ENCODE measurements at places on chromosomes 2 and 18. TPM values are rescaled to one million over a fixed set of nuclear protein-coding genes. Genes with fewer than 3 reads are reported as not detected.

DNA sequence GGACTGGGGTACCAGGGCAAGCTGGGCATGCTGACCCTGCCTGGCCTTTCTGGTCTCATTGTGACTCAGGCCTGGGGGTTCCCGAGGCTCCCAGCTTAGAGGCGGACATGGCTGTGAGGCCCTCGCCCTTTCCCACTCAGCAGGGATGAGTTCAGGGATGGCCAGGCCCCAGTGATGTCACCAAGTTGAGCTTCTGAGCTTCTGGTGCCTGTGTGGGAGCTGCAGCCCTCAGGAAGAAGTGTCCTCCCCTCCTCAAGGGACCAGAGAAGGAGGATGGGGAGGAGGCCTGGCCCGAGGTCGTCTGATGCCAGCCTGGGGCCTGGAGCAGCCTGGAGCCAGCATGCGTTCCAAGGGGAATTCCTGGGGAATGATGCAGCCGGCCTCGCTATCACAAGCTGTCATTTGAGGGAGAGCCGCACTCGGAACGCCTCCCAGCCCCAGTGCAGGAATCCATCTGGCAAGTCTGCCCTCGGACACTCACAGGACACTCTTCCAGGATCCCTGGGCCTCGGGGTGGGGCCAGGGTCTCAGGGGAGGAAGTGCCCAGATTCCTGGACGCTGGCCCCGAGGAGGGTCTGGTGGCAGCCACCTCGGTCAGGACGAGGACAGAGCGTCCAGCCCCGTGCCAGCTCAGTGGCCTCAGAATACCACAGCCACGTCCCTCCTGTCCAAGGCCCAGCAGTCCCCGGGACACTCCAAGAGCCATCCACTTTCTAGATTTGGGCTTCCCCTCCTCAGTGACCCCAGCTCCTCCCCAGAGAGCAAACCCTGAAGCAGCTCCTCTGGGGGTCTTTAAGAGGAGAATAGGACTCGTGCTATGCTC is 61.2 kb upstream of the GPC1 start:
- H3K27me3 ChIP-seq = no peaks in the 10 kb centered on the region
- DNase-seq = peak; percentile 97
- H3K36me3 ChIP-seq = no peaks in the 10 kb centered on the region
- peak overlapping the region; percentile 93 for H3K27ac ChIP-seq
- peaks cover 75% of the 10 kb centered on the region for H3K4me1 ChIP-seq

Gene CYBRD1
- 49.7 TPM for total RNA-seq

DNA sequence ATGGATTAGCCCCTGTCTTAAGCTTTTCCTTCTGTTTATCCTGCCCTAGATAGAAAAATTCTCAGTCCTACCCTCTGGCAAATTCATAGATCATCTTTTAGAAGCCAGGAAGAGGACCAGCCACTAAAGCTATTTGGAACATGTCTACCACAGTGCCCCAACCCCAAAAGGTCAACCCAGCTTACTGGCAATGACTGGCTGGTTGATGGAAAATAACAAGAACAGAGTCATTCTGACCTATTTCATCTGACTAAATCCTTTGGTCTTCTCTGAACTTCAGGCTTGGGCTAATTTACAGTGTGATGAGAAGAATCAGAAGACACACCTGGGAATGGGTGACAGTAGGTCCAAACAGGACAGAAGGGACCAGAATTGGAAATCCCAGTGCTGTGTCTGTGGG is 227.3 kb upstream of the CCDC68 start:
- no peak overlapping the region for H3K27ac ChIP-seq
- H3K36me3 ChIP-seq = no peaks in the 10 kb centered on the region
- H3K4me1 ChIP-seq = no peaks in the 10 kb centered on the region

DNA sequence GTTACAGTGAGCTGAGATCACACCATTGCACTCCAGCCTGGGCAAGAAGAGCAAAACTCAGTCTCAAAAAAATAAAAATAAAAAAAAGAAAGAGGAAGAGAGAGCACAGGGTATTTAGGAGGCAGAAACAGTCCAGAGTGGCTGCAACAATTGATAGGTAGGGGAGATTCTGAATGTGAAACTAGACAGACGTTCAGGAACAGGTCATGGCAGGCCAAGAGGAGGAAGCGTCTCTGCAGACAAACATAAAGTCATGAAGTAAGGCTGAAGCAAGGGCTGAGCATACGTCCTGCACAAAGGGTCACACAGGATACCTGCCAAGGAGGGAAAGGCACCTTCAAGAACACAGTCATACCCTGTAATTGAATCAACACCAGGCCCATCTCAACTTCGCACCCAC is 64.1 kb upstream of the ZNF532 start:
- no peak overlapping the region for H3K4me3 ChIP-seq
- H3K36me3 ChIP-seq = no peaks in the 10 kb centered on the region
- H3K27me3 ChIP-seq = no peaks in the 10 kb centered on the region
- DNase-seq = no peak

Gene SPP2
- not detected for total RNA-seq

- H3K4me3 ChIP-seq = peak within 1 kb of the TSS; percentile 92
- H3K27me3 ChIP-seq = no peaks in the 10 kb centered on the region
- DNase-seq = peak; percentile 49
- peaks cover 58% of the 10 kb centered on the region for H3K4me1 ChIP-seq
- peak within 1 kb of the TSS; percentile 43 for H3K27ac ChIP-seq
- H3K36me3 ChIP-seq = peaks cover 41% of the 10 kb centered on the region
Observed at GRCh38 chr18:8705238-8705960, at the start of gene MTCL1. MTCL1 (plus strand) TSS chr18:8705556; CDS start chr18:8705661, 105 bp downstream.

DNA sequence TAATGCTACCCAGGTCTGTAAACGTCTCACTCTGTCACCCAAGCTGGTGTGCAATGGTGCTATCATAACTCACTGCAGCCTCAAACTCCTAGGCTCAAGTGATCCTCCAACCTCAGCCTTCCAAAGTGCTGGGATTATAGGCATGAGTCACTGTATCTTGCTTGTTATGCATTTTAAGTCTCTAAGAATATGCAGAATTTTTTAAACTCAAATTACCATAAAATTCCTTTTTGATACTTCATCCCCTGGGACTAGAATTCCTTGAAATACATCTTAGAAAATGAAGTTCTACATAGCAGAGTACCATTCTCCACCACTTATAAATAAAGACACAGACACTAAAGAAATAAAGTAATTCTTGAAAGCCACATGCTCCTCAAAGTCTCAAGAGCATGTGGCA is 30.2 kb upstream of the LRATD1 start:
- H3K36me3 ChIP-seq = no peaks in the 10 kb centered on the region
- H3K4me1 ChIP-seq = no peaks in the 10 kb centered on the region
- no peaks in the 10 kb centered on the region for H3K27me3 ChIP-seq
- H3K27ac ChIP-seq = no peak overlapping the region
- H3K4me3 ChIP-seq = no peak overlapping the region

GRCh38 chr18:66662632-66663031 is 58.7 kb upstream of the CDH19 start:
- H3K36me3 ChIP-seq = no peaks in the 10 kb centered on the region
- no peaks in the 10 kb centered on the region for H3K4me1 ChIP-seq
- no peaks in the 10 kb centered on the region for H3K27me3 ChIP-seq
- H3K4me3 ChIP-seq = no peak overlapping the region

DNA sequence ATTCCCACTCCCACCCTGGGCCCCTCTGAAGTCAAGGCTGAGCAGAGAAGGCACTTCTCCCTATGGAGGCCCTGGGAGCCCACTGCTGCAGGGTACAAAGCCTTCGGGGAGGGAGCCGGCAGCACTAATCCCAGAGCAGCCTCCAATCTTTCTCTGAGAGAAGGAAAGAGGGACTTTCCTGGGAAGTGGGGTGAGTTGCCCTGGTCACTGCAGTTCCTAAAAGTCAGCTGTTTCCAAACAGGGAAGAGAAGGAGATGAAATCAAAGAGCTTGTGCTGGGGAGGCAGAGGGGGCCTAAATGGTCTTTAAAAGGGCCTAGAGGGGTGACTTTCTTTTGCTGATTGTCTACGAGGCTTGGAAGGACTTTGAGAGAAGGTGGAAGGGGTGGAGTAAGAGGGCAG is 264.7 kb downstream of the TNS1 start:
- no peak overlapping the region for H3K27ac ChIP-seq
- H3K4me1 ChIP-seq = no peaks in the 10 kb centered on the region
- H3K27me3 ChIP-seq = no peaks in the 10 kb centered on the region
- no peak for DNase-seq
- H3K4me3 ChIP-seq = no peak overlapping the region
- H3K36me3 ChIP-seq = no peaks in the 10 kb centered on the region

Gene TNFAIP6
- total RNA-seq = 1.5 TPM

Gene REG3A
- total RNA-seq = not detected

DNA sequence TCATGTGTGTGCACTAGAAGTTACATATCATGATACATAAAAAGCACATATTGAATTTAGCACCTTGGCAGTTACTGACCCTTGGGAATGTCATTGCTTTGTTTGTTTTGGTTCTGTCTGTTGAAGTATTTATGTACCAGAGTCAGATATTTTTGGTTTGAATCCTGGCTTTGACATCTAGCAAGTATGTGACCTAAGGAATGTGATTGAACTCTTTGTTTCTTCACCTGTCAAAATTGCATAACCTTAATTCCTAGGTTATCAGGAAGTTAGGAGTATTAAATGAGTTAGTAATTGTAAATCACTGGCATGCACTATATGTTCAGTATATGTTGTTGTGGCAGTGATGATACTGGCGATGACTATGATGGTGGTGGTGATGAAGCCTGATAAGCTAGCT is 1003.5 kb upstream of the NRXN1 start:
- no peaks in the 10 kb centered on the region for H3K36me3 ChIP-seq
- H3K27me3 ChIP-seq = no peaks in the 10 kb centered on the region
- H3K4me1 ChIP-seq = no peaks in the 10 kb centered on the region

DNA sequence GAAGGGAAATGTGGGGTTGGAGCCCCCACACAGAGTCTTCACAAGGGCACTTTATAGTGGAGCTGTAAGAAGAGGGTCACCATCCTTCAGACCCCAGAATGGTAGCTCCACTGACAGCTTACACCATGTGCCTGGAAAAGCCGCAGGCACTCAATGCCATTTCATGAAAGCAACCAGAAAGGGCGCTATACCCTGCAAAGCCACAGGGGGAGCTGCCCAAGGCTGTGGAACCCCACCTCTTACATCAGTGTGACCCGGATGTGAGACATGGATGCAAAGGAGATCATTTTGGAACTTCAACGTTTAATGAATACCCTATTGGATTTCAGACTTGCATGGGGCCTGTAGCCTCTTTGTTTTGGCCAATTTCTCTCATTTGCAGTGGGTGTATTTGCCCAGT is 694.7 kb downstream of the CBLN2 start:
- no peak overlapping the region for H3K27ac ChIP-seq
- no peaks in the 10 kb centered on the region for H3K4me1 ChIP-seq
- H3K27me3 ChIP-seq = no peaks in the 10 kb centered on the region
- no peaks in the 10 kb centered on the region for H3K36me3 ChIP-seq
- DNase-seq = no peak

GRCh38 chr2:115807276-115807675 is 1364.8 kb downstream of the DPP10 start:
- H3K4me3 ChIP-seq = no peak overlapping the region
- no peaks in the 10 kb centered on the region for H3K4me1 ChIP-seq
- H3K27ac ChIP-seq = no peak overlapping the region
- no peaks in the 10 kb centered on the region for H3K27me3 ChIP-seq
- no peaks in the 10 kb centered on the region for H3K36me3 ChIP-seq
- no peak for DNase-seq

GRCh38 chr2:209422191-209422754 is 1.6 kb upstream of the MAP2 start:
- no peaks in the 10 kb centered on the region for H3K36me3 ChIP-seq
- H3K27ac ChIP-seq = no peak overlapping the region
- no peak for DNase-seq

Gene LCT
- not detected for total RNA-seq

DNA sequence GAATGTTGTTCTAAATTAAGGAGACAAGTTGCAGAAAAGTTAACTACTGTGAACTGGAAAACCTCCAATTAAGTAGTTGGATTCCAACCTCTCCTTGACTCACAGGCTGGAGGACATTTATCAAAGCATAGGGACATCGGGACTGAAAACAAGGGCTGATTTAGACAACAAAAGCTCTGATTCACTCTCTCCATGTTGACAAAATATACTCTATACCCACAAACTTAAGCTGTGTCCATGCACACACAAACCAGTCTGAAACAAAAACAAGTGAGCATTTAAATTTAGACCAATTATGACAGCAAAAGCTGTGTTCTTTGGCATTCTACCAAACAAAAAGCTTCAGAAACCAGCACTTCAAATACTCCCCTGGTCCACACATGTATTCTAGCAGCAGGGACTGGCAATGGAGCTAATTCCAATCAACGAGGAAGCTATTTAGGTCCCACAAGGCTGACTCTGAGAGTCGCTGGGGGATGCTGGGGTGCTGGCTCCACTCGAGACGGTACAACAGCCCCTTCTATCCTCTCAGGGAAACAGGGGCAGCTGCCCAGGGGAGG is 71.4 kb downstream of the NXPH2 start:
- H3K4me1 ChIP-seq = no peaks in the 10 kb centered on the region
- H3K27ac ChIP-seq = no peak overlapping the region
- no peak for DNase-seq
- H3K27me3 ChIP-seq = no peaks in the 10 kb centered on the region

DNA sequence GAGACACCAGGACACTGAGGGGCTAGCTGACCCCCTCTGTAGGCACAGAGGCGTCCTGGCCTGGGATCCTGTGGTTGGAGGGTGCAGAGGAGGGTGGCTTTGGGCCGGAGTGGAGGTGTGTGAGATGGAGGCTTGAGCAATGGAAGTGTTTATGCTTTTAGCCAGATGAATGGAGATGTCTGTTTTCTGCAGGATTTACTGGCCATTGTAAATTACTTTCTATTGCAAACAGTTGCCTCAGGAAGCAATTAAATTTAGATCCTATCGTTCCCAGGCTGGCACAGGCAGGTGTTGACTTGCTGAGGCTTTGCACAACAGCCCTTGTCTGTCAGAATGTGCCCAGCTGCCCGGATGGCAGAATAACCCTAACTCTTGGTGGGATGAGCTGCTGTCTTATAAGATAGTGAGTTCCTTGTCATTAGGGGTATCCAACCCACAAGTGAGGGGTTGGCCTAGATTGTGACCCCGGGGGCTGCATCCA is 1.8 kb upstream of the ARID5A start:
- no peak overlapping the region for H3K4me3 ChIP-seq
- H3K36me3 ChIP-seq = peaks cover 6% of the 10 kb centered on the region
- no peaks in the 10 kb centered on the region for H3K27me3 ChIP-seq
- DNase-seq = no peak
- no peak overlapping the region for H3K27ac ChIP-seq

Gene GBX2
- 13.0 TPM for total RNA-seq

DNA sequence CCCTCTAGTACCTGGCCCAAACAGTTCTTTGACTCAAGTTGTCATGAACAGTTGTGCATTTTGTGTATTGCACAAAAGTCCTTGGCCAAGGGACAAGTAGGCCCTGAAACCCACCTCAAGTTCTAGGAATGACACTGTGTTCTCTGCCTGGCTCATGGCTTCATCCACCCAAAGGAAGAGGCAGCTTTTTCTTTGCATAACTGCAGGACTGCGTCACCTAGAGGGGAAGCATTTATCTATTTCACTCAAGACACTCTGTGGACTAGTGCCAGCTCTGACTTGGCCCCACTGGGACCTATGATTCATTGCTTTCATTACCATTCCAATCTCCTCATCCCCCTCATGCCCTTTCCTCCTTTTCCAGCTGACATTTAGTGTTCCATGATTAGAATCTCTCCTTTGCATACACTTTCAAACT is 119.3 kb upstream of the SIX2 start:
- DNase-seq = peak; percentile 85
- no peaks in the 10 kb centered on the region for H3K27me3 ChIP-seq
- H3K36me3 ChIP-seq = no peaks in the 10 kb centered on the region

All from SJSA1 (cell line).